Foreskin keratinocyte (primary cell): ENCODE measurements at places on chromosomes 2 and 18.
A peak's percentile ranks its signal among the peaks of the same experiment; 100 is the strongest.

DNA sequence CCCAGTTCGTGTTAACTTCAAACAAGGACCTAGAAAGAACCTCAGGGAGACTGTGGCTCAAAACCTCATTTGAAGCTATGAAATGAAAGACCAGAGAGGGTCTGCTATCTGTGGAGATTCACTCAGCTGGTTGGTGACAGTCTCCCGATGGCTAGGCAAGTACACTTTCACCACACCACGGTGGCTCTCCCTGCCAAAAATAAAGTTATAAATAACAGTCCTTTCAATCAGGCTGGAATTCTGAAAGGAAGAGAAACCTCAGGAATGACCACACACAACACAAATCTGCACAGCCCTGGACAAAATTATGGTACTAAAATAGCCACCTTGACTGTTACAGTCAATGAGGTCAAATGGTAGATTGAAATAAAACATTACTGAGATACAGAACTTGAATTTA is 160.3 kb upstream of the ACAA2 start:
- DNase-seq: no peak

DNA sequence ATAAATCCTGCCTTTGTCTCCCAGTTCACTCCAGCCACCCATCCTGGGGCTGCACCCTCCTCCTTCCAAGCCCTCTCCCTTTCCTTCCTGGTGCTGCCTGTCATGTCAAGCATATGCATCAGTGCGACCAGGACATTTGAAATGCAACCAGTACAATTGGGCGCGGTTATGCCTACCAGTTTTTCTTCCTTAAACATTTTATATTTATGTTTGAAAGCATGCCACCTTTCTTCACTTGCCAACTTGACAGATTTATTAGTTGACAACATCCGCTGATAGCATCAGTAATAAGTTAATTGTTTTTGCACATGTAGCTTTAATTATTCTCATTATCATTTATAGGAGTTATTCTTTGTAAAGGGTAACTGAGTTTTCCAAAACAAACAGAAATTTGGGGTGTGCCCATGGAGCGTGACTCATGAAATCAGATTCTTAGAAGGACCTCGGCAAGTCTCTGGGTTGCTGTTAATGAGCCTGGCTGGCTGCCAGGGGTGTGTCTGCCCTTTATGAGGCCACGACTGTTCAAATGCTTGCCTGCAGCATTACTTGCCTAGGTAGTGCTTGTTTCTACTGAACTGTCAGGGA is 32.8 kb upstream of the IL1B start:
- peak; percentile 94 for DNase-seq

DNA sequence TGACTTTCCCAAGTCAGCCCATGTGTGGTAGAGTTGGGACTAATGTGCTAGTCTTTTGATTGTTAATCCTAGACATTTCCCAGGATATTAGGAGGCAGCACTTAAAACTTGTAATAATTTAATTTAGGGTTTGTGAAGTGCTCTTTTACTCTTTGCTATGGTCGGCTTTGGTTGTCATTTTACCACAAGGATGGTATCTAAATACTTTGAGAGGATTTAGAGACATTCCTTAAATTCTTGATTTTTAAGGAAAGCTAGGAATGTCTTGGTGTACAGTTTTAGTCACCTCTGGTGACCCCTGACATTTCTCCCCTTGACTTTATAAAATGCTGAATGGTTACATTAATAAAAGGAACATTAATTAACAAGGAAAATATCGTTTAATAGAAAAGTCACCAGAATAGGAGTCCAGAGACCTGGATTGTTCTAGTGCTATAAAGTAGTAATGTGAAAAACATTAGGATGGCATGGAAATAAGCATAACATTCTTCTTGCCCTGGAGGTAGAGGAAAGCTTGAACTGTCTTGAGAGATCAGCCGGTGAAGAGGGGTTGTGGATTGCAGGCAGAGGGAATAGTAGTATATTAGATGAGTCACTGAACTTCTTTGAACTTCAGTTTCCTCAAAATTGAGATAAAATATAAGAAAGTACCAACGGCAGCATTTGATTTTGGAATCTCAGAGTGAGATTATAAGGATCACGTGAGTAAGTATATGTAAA is 209.2 kb downstream of the MCFD2 start:
- no peak for DNase-seq

GRCh38 chr2:118750959-118751565 is 96.4 kb downstream of the EN1 start:
- peak; percentile 70 for DNase-seq

DNA sequence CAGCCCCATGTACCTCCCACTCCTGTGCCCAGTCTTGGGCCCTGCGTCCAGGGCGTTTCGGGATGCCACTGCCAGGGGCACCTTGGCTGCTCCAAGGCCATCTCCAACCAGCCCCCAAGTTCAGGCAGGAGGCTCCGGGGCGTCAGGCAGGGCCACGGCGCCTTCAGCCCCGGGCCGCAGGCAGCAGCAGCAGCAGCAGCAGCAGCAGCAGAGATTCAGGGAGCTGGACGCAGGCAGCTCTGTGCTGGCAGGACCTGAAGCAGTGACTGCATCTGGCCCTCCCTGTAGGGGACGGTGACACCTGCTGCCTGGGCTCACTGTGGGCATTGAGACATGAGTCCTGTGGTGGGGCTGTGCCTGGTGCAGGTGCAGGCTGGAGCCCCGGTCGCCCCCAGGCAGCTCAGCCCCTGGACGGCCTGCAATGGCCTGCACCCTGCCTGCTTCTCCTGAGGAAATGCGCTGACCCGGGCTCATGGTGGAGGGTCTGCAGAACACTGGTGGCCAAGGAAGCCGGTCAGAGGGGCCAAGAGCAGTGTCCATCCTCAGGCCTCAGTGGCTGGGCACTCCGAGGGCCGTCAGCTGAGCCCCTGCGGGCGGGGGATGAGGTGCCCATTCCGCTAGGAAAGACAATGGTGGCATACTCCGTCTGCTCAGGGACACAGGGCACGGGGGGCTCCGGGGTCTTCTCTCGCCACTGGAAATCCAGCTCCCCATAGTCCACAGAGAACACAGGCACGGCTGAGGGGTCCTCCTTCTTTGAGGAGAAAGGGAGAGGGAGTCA is 8.0 kb downstream of the PDCD1 start:
- DNase-seq: no peak

- DNase-seq: peak; percentile 25
Measured at GRCh38 chr18:74963820-74964446, 245.0 kb downstream of the PTGR3 start.

- no peak for DNase-seq
Measured at GRCh38 chr2:69322631-69323030, 64.4 kb downstream of the GFPT1 start.

DNA sequence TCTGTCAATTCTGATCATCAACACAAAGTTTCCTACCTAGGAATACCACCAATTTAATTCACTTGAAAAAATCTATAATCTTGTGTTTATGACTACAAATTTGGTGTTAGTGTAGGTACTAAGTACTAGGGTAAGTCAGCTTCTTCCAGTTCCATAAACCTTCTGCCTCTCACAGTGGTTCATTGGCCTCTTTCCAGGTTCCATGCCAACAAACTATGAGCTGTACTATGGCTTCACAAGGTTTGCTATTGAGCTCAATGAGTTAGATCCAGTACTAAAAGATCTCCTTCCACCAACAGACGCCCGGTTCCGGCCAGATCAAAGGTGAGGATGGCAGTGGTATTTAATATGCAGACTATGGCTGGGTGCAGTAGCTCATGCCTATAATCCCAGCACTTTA is 58.8 kb downstream of the PRKRA start:
- DNase-seq: no peak

DNA sequence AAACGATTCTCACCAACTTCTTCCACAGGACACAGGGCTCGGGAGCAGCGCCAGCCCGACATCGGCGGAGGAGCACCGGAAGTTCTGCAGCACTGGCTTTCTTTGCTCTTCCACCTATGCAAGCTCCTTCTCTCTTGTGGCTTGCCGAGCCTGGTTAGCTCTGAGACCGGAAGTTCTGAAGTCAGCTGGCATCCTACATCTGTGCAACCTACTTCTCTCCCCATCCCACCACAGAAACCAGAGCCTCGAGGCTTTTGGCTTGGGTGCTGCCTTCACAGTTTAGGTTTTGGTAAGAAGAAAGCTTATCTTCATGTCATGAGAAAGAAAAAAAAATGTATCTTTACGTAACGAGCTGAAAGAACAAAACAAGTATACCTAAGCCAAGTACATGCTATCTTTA is 111.7 kb downstream of the ANKRD44 start:
- DNase-seq: no peak

GRCh38 chr18:21074336-21075323 is 37.0 kb downstream of the ROCK1 start:
- peak; percentile 78 for DNase-seq

GRCh38 chr2:168568476-168569267 is 112.6 kb downstream of the CERS6 start:
- DNase-seq: no peak

DNA sequence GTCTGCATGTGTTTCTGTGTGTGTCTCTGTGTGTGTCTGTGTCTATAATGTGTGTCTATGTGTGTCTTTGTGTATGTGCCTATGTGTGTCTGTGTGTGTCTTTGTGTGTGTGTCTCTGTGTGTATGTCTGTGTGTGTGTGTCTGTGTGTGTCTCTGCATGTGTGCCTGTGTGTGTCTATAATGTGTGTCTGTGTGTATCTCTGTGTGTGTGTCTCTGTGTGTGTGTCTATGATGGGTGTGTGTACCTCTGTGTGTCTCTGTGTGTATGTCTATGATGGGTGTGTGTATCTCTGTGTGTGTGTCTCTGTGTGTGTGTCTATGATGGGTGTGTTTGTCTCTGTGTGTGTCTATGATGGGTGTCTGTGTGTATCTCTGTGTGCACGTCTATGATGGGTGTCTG is 126.2 kb upstream of the GPC1 start:
- no peak for DNase-seq

DNA sequence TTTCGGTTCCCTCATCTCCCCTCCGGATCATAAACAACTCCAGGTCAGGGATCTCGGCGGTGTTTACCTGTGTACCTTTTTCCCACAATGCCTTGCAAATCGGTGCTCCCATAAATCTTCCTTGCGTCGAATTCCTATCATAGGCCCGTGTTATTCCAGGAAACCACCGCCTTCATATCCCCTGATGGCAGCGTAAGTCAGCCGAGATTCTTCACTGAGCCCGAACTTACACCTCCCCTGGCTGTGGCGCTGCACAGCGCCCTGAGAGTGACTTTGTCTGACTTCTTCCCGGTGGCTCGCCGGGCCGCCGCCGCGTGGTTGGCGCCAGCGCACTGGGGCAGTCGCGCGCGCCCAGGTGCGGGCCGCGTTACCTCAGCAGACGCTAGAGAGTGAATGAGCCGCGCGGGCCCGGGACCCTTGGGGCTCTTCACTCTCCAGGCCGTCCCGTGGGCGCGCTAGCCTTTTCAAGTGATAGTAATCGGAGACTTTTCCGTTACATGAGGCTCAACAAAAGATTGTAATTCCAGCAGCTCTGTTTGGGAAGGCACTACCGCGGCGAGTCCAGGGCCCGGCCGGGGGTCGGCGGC is 101.6 kb downstream of the SPTBN1 start:
- DNase-seq: peak; percentile 51

DNA sequence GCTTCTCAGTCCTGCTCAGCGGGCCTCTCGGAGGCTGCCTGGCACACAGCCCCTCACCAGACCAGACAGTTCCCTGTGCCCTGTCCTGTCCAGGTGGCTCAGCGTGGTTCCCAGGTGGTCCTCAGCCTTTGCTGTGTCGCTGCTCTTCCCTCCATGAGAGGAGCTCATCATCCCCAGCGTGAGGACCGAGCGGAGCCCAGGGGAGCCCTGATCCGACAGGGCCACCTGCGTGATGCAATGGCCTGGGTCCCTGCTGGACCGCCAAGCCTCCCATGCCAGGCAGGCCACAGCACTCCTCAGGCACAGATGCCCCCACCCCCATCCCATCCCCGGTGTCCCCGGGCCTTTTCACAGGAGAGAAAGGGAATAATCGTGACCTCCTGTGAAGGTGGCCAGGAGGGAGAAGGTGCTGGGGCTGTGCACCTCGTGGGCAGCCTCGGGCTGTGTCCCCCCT is 4.3 kb downstream of the GPC1 start:
- no peak for DNase-seq

DNA sequence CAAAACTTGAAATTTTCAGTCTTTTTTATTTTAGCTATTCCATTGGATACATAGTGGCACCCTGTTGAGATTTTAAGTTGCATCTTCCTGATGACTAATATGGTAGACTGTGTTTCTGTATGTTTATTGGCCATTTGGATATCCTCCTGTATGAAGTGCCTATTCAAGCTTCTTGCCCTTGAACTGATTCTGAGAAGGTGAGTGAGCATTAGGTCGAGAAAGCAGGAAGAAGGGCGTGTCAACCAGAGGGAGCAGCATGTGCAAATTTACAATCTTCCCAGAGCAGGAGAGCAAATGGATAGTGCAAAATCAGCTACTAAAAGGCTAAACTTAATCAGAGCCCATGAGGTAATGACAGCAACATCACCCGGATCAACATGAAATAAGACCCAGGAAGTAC is 8.6 kb downstream of the INPP1 start:
- DNase-seq: no peak

DNA sequence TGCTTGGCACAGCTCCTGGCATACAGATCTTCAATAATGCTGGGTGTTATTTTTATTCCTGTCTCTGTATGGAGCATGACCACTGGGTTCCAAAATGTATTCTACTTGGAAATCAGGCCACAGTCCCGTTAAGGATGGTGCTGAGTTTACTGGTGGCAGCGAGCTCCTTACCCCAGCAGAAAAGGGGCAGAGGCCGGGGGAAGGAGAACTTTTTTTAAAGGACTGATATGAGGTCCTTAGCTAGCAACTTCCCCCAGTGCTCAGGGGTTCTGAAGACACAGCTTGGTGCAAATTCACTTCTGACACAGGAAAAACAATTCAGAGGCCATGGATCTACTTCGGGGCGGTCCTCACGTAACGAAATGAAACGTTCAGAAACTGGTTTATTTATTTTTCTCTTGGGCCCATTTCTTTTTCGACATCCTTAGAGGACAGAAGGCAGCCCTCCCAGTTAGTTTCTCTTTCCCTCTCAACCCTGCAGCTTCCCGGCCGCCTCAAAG is 872 bp downstream of the RDH14 start:
- DNase-seq: no peak

DNA sequence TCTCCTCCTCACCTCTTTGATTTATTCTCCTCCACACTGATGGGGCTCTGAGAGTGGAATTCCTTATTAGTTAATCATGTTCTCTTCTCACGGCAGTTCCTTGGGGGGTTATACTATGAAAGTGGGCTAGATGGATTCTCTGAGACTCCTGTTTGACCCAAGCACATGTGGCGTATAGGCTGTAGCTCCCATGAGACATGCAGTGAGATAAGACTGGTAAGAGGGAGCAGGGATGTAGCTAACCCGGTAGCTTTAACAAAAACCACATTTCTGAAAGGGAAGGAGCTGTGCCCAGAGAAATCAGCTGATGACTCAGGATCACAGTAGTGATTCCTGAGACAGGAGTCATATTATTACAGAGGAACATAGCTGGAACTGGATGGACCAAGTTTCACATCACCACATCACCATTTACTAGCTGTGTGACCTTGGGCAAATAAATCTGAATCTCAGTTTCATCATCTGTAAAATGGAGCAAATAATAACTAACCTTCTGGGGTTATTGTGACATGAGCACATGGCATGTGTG is 82.9 kb downstream of the CRIM1 start:
- peak; percentile 98 for DNase-seq

DNA sequence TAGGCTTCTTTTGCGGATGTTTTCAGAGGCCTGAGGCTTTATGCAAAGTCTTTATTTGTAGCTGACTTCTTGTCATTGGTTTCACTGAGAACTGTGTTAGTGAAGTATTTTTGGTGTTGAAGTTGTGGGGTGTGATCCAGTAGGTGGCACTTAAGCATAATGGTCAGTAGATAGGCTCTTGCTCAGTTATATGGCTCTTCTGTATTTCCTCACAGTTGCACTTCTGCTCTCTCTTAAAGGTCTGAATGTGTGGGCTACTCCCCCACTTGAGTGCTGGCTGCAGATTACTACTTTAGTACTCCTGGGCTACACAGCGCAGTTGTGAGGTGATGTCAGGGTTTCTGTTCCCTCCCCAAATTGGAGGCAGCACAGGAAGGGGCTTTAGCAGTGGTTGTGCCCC is 133.8 kb upstream of the SCN7A start:
- DNase-seq: no peak
